ENCODE measurements at places on chromosomes 4 and X.

DNA sequence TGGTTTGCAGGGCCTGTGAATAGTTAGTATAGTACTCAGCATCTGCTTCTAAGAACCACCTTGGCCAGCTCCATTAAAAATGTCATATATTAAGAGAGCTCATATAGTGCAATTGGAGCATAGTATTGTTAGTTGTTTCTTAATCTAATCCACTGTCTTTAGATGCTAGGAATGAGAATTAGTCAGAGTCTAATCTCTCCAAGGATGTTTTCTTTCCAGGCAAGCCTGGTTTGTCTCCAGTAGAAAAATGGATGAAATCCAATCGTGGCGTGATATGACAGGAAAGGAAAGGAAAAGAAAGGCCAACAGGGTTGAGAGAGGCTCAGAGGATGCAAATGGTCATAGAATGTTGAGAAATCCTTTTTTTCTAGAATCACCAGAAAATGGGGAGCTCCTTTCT, 15.0 kb upstream of the TMEM164 start:
- DNase-seq: no peak

GRCh38 chr4:64564126-64564525, 154.9 kb upstream of the TECRL start:
- no peak for DNase-seq

GRCh38 chr4:118999919-119000318, 111.3 kb downstream of the SYNPO2 start:
- no peak for DNase-seq

DNA sequence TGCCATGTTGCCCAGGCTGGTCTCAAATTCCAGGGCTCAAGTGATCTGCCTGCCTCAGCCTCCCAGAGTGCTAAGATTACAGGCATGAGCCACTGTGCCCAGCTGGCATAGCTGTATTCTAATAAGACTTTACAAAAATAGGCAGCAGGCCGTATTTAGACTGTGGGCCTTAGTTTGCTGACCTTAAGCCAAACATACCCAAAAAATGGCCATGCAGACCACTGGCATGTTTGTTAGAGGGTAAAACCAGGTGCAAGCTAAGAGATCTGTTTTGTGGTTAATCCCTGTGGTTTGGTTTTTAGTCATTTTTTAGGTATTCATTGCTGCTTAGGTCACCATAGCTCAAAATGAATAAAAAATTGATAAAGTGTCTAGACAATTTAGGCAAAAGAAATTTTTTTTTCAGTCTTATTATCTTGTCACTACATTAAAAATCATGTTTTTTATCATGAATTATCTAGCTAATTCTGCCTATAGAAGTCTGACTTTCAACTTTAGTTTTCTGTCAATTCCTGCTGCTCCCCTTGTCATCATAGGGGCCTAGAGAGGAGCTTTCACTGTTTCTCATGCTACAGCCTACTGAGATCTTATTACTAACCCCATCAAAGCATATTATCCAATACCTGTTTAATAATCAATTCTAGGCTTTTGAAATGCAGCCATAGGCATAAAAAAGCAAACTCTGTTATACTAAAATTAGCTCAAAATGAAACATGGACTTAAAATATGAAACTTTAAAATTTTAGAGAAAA, 7.5 kb upstream of the SPINK2 start:
- no peak for DNase-seq

DNA sequence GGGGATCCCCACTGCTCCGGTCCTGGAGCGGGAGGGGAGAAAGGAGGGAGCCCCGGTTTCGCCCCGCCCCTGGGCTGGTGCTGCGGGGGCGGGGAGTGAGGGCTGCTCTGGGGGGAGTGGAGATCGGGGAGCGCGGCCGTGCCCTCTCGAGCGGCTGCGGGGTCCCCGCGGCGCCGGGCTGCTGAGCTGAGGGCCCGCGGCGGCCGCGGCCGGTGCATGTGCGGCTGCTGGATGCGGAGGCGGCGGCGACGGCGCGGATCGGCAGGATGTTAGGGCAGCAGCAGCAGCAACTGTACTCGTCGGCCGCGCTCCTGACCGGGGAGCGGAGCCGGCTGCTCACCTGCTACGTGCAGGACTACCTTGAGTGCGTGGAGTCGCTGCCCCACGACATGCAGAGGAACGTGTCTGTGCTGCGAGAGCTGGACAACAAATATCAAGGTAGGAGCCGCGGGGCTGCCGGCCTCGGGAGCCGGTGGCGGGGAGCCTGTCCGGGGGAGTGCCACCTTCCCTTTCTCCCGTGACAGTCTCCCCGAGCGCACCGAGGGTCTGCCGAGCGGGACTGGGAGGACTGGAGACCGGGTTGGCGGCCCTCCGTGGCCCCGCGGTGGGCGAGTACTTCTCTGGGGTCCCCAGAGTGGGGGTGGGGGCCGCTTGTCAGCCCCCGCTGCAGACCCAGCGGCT, at the start of gene ING2:
TSS of gene ING2 (plus strand) at position 129 of the 681 bp plus-strand sequence. CDS start at position 267, 138 bp downstream.
- DNase-seq: no peak

DNA sequence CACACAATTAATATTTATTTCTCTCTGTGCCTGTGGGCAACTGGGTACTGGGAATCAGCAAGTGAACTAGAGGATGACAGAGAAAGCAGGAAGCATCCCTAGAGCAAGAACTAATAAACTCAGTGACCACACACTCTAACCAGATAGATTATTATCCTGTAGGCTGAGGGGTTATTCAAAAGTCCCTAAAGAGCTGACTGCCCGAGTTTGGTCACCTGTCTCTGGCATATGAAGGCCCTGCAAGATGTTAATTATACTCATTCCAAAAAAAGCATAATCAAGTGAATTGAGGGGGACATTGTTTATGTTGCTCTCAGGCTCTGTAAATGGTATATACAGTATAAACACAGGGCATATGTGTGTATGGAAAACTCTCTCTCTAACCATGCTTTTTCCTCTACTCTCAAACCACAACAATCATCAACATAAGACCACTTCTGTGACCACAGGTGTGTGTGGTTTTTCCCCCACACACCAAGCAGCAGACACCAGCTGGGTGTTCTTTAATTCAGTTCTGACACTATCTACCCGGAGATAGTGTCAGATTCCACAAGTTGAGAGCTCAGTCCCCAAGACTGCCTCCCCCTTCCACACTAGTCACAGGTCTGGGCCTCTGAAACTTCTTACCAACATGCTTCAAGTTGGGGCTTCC, 6.2 kb upstream of the HPSE start:
- no peak for DNase-seq

DNA sequence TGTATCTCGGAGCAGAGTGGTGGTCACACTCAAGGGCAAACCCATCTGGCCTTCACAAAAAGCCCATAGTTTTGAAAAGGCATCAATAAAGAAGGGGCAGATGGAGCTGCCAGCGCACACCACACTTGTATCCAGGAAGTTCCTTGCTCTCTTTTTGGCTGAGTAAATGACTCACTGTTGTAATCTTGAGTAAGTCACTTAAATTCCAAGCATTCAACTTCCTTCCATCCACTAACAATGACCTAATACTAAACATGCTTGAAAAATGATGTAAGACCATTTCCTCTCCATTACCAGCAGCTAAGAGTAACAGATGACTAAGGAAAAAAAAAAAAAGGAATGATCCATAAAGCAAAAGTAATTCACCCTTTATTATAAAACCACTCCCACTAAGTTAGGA, 32.4 kb upstream of the MYOZ2 start:
- no peak for DNase-seq

DNA sequence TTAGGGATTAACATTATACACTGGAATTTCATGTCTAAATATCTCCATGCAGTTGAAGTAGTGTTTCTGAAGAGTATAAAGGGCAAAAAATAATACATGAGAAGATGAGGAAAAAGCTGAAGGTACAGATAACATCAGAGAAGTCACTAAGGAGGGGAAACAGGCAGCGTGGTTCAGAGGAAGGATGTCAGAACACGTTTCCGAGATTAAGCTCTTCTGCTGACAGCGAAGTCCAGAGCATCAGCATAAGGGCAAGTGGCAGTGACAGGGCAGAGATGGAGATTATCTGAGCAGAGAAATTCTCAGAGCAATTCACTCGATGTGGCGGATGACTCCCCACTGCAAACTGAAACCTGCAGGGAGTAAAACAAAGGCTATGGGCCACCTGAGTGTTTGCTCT, 443.2 kb upstream of the FRG1 start:
- no peak for DNase-seq

GRCh38 chr4:127780598-127780997, 1.5 kb upstream of the HSPA4L start:
- DNase-seq: no peak

- DNase-seq: no peak
Measured at GRCh38 chr4:41410049-41410448, 127.9 kb upstream of the LIMCH1 start.

GRCh38 chr4:86400216-86400615, 40.4 kb upstream of the MAPK10 start:
- no peak for DNase-seq

DNA sequence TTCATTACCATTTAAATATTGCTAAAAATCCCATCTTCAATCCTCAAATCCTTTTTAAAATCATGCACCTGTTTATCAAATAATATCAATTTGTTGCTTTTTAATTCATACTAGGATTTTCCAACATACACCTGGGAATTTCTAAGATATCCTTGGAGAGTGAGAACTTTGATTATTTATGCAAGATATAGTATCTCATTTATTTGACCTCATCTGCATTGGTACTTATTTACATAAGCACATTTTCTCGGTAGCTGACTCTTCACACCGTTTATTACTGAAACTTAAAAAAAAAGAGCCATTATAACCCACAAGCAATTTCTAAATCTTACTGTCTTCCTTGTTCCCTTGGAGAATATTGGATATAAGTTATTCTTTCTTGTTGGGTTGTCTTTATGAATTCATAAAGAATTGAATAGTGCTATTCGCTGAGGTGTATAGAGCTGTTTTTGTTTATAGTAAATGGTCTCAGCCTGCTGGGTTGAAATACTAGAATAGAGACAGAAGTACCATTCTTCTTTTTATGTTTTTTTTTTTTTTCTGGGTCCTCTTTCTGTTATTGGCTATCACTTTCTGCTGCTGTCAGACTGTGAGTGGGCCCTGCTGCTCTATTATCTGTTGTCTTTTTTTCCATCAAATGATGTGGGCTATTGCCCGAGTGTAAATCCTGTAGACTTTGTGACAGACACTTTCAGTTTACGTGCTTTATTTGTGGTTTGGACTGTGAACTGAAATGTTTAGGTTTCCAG, 2.9 kb downstream of the UGT8 start:
- DNase-seq: no peak

DNA sequence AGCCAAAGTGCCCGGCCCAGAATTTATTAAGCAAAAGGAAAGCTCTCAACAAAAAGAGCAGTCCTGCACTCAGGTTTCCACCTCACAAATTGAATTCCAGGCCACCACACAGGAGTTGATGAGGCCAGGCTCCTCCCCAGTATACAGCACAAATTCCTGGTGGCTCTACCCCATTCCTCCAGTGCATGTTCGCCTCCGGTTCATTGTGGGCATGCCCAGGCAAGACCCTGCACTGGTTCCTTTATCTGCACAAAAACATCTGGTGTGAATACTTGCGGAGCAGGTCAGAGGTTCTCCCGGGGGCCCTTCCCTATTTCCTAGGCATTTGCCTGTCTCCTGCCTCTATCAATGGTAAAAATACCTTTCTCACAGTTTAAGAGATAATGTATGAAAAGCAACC, 195.2 kb upstream of the ANXA10 start:
- DNase-seq: no peak

DNA sequence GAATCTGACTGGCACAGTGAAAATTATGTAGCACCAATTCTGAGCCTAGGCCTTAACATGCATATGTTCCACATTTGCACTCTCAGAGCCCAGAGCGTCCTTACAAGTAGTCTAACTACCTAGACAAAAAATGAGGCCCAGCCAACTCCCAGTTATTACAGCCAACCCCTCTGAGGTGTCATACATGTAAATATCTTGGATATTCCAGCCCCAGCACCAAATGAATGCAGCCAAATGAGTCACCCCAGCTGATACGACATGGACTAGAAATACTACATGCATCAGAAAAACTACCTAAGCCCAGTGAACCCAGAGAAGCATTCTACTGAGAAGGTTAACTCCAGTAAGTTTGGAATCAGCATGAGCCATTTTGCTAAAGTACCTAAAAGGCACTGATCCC, 145.1 kb downstream of the STPG2 start:
- no peak for DNase-seq

GRCh38 chr4:27568236-27568951, 707.8 kb downstream of the STIM2 start:
- no peak for DNase-seq

DNA sequence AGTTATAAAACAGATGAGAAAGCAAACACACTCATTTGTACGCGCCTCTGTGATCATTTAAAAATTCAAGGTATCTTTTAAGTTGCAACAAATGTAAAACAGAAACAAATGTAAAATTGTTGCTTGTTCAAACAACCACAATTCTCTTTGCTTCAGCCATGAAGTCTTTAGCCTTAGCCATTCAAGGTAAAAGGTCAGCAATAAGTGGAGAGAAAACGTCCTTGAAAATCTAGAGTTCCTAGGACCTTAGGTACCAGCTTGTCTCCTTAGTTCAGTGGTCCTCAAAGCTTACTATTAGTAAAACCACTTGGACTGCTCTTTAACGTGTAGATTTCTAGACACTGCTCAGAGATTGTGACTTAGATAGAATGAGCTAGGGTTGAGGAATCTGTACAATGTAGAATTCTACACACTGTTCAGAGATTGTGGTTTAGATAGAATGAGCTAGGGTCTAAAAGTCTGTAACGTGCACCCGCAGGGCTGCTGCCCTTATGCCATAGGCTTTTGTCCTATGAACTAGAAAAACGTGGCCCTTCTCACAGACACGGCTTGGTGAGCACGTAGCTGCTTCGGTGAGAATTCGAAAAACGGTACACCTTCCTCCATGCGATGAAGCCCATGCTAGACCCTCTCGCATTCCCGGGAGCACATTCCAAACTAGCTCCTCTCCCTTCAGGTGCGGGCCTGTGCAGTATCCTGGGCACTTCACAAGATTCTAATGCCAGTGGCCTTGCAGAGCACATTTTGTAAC, 1.7 kb downstream of the PLAC8 start:
- DNase-seq: no peak

- no peak for DNase-seq
Measured at GRCh38 chrX:64427281-64427680, 32.0 kb upstream of the MTMR8 start.

DNA sequence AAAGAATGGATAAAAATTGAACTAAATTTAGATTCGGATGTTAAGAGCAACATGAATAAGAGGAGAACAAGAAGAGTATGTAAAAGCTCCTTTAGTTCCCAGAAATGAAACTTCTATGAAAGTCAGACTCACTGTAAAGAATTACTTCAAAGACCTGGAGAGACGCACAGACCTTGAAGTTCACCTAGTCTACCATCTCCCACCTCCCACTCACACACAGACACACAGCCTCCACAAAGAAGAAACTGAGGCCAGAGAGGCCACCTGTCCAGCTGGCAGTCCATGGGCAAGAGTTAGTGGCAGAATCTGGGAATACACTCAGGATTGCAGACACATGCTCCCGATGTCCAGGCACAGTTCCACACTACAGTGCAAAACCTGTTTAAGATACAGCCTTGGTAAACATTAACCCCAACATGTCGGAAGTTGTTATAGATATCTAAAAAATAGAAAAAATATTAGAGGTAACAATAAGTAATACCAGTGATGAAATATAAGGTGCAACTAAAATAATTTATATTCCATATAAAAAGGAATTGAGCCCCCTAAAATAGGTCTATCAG, 288.8 kb downstream of the INPP4B start:
- DNase-seq: no peak

- no peak for DNase-seq
Measured at GRCh38 chr4:151331276-151332042, 6.1 kb upstream of the SH3D19 start.

GRCh38 chr4:165874791-165875371, 1.8 kb downstream of the TLL1 start:
- peak; percentile 59 for DNase-seq

Measured in heart left ventricle (tissue), 16 donors.